NCI-H524 (cell line): ENCODE measurements at places on chromosomes 12 and 14.

GRCh38 chr12:131911851-131912477 lies 17.1 kb upstream of the PUS1 start:
- DNase-seq = no peak

GRCh38 chr12:49776413-49776812 lies 35.1 kb downstream of the TMBIM6 start:
- peak; percentile 67 for DNase-seq

DNA sequence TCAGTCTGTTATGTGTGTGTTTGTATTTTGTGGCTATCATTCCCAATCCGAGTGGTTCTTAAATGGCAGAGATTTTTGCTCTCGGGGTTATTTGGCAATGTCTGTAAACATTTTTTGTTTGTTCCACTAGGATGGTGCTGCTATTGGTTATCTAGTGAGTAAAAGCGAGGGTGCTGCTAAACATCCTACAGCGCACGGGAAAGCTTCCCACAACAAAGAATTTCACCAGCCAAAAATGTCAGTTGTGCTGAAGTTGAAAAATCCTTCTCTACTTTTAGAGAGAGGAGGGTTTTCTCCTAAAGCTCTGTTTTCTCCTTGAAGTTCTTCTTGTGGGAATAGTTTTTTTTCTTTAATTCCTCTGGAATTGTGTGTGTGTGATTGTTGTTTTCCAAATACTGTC lies 2.4 kb downstream of the EXD2 start:
- no peak for DNase-seq

GRCh38 chr12:50394469-50395029 lies 1.9 kb downstream of the FAM186A start:
- DNase-seq = no peak

DNA sequence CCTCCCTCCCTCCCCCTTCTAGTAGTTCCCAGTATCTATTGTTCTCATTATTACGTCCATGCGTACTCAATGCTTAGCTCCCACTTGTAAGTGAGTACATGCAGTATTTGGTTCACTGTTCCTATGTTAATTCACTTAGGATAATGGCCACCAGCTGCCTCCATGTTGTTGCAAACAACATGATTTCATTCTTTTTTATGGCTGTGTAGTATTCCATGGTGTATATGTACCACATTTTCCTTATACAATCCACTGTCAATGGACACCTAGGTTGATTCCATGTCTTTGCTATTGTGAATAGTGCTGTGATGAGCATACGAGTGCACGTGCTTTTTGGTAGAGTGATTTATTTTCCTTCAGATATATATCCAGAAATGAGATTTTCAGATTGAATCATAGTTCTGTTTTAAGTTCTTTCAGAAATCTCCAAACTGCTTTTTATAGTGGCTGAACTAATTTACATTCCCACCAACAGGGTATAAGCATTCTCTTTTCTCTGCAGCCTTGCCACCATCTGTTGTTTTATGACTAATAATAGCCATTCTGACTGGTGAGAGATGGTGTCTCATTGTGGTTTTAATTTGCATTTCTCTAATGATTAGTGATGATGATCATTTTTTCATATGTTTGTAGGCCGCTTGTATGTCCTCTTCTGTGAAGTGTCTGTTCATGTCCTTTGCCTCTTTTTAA lies 17.9 kb upstream of the CLEC7A start:
- DNase-seq = no peak

DNA sequence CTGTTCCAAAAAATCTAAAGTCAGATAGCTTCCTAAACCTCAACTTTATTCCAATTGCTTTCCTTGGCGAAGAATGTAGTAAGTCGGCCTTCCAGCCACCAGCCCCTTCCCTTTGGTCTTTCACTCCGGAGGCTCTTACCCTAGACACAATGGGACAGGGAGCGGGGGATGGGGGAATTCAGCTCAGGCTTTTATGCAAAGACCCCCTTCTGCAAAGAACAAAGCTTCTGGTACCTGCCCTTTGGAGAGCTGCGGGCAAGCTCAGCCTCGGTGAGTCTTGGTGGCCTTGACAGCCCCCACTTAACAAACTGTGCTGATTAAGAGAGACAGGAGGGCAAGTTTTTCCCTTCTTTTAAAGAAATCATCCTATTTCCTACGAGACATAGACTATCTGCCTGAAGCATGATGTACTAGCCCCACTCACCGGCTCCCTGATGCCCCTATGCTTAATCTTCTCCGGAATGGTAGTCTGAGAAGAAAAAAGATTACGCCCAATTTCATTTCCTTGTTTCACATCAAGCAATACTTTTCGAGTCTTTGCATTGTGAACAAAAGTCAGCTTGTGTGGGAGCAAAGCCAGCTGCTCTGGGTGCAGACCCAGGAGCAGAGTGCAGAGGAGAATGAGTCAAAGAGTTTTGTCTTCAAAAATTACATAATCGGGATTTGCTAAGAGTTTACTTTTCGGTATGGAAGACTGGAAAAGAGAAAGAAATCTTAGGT lies 1.5 kb upstream of the NANOG start:
- DNase-seq = no peak

GRCh38 chr14:87034680-87035079 lies 958.3 kb downstream of the GALC start:
- DNase-seq = peak; percentile 10

- DNase-seq = no peak
Measured at GRCh38 chr12:1262011-1262410, 271.0 kb downstream of the ERC1 start.

GRCh38 chr14:87996291-87996592 lies 3.3 kb upstream of the GALC start:
- no peak for DNase-seq

DNA sequence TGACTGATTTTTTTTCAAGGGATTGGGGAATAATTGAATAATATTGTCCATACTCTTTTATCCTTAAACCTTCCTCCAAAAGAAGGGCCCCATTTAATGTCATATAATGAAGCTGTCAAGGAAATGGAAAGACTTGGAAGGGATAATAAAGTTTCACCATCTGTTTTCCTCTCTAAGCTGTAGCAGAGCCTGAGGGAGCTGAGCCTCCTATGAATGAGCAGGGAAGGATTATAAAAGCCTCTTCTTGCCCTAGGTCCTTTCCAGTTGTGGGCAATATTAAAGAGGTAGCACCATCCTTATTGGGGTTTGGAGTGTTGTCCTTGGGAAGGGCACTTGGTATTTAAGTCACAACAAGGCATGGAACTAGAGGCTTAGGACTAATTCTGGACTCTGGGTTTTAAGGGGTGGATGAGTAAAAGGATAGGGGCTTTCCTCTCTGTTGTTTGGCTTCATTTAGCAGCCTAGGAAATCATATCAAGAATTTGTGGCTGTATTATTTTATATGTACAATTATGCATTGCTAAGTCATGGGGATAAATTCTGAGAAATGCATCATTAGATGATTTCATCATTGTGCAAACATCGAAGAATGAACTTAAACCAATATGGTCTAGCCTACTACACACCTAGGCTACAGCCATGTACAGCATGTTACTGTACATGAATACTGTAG lies 408.5 kb upstream of the DCN start:
- peak; percentile 70 for DNase-seq

- peak; percentile 77 for DNase-seq
Measured at GRCh38 chr12:69161829-69162228, 77.5 kb upstream of the CPSF6 start.

DNA sequence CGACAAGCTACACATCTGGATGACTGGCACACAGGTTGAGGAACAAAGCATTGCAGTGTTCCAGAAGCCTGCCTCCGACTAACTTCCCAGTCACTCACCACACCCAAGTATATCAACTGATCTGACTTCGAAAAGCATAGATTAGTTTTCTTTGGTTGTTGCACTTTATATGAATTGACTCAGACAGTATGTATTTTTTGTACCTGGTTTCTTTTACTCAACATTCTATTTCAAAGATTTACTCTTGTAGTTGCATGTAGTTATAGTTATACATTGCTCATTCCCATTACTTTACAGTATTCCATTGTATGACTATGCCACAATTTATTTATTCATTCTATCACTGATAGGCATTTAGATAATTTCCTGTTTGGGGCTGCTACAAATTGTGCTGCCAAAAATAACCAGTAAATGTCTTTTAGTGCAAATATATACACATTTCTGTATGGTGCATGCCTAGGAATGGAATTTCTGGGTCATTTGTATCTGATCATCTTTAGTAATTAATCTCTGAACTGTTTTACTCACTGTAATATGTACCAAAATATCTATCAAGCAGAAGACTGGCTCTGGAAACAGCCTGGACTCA lies 17.8 kb downstream of the PLCZ1 start:
- DNase-seq = no peak

DNA sequence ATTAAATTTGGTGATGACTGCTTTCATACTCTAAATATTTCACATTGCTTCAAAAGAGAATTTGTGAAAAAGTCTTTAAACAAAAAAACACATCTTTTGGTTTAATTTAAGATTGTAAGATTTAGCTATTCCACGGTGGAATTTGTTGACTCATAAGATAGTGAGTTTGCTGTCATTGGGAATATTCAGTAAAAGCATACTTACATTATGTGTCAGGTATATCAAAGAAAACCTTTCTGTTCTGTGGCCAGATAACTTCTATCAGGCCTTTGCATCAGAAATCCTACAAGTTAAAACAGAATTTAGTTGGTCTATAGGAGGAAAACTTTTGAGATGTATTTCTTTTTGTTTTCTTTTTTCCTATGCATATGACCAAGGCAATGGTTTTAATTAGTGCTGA lies 148.8 kb upstream of the E2F7 start:
- DNase-seq = no peak

DNA sequence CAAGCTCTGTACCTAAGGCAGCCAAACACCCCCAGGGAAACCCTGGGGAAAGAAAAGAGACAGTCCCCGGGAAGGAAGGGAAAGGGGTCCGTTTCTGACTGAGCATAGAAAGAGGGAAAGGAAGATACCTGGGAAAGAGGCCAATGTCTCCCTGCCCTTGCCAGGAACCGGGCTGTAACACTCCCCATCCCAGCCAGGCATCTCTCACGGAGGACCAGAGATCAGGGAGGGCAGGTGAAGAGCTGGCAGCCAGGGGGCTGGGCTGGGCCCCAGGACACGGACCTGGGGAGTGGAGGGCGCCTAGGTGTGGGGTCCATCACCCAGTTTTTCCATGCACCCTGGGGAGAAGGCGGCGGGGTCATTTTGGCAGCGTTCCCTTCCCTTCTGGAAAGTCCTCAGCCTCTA lies 18.9 kb upstream of the PLEKHH1 start:
- no peak for DNase-seq

- no peak for DNase-seq
Measured at GRCh38 chr12:111126331-111126730, 206.0 kb upstream of the MYL2 start.

DNA sequence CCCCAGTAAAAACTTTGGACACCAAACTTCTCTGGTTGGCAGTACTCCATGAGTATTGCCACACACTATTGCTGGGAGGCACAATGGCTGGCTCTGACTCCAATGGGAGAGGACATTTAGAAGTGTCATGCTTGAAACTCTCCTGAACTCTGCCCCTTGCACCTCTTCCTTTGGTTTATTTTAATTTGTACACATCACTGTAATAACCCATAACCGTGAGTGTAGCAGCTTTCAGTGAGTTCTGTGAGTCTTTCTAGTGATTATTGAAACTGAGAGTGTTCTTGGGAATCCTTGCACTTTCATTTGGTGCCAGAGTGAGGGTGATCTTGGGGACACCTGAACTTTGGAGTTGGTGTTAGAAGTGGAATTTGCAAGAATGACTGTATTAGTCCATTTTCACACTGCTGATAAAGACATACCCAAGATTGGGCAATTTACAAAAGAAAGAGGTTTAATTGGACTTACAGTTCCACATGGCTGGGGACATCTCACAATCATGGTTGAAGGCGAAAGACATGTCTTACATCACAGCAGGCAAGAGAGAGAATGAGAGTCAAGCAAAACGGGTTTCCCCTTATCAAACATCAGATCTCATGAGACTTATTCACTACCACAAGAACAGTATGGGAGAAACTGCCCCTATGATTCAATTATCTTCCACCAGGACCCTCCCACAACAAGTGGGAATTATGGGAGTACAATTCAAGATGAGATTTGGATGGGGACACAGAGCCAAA lies 41.3 kb upstream of the CEP83 start:
- no peak for DNase-seq

DNA sequence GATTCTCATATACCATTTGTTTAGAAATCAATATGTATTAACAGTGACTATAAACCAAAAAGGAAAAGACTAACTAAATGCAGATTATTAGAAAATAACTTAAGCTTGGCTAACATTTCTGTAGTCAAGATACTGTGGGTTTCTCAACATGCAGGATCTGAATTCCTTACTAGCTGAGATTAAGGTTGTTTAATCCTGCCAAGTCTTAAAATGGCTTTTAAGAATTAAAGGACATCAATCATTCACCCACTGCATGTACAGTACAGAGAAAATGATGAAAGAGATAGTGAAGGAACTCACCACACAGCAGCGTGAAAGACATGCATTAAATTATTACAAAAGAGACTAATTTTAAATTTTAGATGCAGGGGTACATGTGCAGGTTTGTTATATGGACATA lies 3.8 kb downstream of the ACSS3 start:
- DNase-seq = no peak

GRCh38 chr14:99975190-99975589 lies 90.0 kb upstream of the EVL start:
- no peak for DNase-seq

DNA sequence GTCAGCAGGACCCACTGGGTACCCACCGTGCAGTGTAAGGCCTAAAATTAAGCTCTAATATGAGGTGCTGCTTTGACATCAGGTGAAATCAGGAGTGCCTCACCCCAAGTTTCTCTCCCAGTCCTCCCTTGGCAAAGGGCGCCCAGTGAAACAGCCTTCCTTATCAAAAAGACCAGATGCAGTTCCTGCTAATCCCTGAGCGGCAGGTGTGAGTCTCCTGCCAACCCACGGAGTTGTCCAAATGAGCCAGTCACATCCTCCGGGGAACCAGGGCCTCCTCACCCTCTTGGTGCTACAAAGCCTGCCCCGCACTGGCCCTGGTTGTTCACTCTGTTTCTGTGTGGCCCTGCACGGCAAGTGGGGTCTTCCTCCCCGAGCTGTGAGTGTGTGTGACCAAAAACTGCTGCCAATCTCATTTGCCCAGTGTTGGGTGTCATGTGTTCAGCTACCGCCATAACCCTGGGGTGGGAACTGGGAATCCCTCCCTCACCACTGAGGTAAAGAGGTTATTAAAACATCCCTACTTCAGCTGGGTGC lies 20.2 kb upstream of the P2RX4 start:
- DNase-seq = peak; percentile 55

DNA sequence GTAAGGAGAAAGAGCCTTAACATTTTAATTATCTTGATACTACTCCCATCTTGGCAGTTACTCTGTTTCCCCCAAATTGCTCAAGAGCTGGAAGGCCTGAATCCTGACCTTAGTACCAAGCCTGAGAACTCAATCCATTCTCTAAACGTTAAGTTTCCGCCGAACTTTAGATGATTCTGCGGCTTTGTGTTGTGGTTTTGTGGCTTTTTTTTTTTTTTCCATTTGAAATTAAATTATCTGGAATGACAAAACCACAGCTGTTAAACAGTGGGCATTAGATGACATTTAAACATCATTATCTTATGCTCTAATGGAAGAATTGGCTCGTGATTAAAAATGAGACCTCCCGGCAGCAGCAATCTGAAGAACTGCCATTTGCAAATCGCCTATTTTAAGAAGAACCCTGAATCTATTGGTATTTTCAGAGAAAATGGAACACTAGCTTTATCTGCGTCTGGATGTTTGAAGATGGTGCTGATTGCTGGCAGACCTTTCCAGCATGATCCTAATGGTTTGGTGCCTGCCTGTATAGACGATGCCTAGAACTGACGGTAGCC lies 38.4 kb downstream of the TMEM132C start:
- DNase-seq = no peak

GRCh38 chr12:6434205-6435140 lies 10.3 kb upstream of the CD27 start:
- no peak for DNase-seq

GRCh38 chr12:125100551-125101434 lies 35.6 kb downstream of the AACS start:
- DNase-seq = peak; percentile 3

GRCh38 chr12:83245156-83245555 lies 558.5 kb downstream of the TMTC2 start:
- no peak for DNase-seq
